ENCODE measurements at places on chromosomes 2 and 18.

DNA sequence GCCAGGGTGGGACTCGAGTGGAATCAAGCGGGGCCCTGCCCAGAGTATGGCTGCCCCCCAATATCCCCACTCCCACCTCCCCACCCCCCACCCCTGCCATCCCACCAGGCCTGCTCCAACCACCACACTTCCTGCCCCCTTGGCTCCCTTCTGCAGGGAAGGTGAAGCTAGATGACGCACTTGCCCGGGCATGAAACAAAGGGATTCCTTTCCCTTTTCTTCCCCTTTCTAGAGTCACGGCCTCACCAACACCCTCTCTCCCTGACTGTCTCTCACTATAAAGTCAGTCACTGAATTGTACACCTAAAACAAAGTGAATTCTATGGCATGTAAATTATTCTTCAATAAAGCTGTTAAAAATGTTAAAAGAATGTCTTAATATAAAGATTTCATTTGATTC lies 16.0 kb downstream of the ZBTB7C start:
- DNase-seq: no peak

GRCh38 chr2:26721115-26722032 lies 28.9 kb downstream of the KCNK3 start:
- no peak for DNase-seq

DNA sequence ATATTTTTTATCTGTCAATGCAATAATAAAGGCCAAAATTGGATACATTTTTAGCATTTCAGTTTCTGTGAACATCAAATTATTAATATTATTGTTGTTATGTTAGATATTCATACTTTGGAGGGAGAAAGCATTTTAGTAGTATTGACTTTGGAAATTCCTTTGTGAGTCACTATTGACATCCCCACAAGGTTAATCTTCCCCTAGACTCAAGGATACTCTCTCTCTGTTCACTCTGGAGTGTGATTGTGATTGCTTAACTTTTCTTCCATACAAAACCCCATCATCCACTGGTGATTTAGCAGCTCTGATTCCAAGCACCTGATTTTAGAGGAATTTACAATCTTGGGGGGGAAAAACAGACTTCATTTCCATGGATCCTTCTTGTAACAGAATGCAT lies 352.0 kb downstream of the THSD7B start:
- no peak for DNase-seq

DNA sequence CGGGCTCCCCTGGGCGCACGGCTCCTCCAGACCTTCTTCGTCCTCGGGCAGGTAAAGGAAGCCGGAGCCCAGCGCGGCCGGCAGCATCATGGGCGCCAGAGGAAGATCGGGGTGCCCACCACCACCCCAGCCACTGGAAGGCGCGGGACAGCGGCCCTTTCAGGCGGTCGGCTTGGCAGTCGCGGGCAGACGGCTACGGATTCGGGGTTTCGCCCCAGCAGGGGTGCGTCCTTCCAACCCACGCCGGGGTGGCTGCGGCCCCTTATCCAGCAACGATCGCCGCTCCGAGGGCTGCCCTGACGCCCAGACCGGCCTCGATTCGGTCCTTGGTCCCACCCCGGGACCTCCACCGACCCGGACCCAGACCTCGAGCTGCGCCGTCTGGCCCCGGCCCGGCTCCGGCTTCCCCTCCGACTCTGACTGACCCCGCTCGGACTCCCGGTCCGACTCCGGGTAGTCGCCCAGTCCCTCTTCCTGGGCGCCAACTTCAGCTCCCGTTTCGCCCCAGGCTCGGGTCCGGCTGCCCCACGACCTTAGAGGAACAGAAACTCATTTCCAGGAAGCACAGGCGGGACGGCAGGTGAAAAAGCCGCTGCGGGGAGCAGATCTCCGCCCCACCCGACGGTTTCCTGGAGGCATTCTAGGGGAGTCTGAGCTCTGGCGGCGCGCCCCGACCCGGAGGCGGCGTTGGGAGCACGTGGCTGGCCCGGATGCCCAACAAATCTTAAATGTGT lies 30.2 kb upstream of the SSB start:
- no peak for DNase-seq

- DNase-seq: no peak
These were observed 44.1 kb downstream of the FAM171B start for GRCh38 chr2:186737732-186738508.

- DNase-seq: no peak
These were observed 217.7 kb downstream of the ZBTB7C start for GRCh38 chr18:48191494-48191893.

- DNase-seq: no peak
These were observed 30.6 kb downstream of the SOWAHC start for GRCh38 chr2:109644571-109645275.

DNA sequence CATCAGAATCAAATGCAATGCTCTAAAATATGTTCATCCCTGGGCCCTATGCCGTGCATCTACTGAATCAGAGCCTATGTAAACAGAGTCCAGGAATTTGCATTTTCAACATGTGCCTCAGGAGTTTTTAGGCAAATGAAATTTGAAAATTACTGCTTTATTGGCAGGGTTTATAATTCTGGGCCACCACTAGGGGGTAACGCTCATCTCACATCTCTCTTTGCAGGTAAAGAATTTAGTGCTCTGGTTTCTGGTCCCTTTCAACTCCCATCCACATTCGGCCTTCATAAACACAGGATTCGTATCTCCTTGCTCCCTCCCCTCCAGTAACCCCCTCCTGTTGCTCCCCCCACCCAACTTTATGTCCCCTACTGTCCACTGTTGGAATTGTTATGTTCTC lies 49.3 kb downstream of the LYPD6B start:
- DNase-seq: peak; percentile 6

- DNase-seq: no peak
These were observed 59.9 kb downstream of the ATP9B start for GRCh38 chr18:79129120-79129519.

DNA sequence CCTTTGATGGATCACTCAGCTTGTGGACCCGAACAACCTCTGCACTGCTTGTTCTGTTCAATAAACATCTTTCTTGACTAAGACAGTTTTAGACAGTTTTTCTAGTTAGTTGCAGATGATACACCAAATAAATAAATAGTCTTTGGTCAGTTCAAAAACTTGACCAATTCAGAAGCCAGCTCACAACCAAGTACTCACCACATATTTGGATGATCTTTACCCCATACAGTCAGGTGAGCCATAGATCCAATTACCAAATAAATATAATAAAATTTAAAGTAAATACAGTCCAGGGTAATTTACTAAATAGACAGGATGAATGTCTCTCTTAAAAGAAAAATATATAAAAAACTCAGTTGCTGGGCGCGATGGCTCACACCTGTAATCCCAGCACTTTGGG lies 18.2 kb downstream of the SCN3A start:
- no peak for DNase-seq

- DNase-seq: peak; percentile 35
These were observed 3.7 kb downstream of the PLEK start for GRCh38 chr2:68368654-68369336.

DNA sequence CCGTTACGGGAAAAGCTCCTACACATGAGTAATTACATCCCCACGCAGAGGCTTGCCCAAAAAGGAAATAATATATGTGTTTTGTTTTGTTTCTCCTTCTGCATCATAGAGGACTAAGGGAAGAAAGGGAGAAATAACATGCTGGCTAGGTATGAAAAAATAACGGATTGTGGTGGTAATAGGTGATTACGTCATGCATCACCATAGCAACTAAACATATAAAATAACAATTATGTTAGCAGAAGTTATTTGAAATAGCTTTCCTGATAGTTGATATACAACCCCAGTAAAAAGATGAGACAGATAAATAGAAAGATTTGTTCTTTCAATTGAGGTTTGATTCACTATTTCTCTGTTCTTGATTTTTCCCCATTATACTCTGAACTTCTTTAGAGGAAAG lies 518.0 kb downstream of the ZNF516 start:
- DNase-seq: no peak

- no peak for DNase-seq
These were observed 24.6 kb upstream of the DAW1 start for GRCh38 chr2:227846831-227847230.

DNA sequence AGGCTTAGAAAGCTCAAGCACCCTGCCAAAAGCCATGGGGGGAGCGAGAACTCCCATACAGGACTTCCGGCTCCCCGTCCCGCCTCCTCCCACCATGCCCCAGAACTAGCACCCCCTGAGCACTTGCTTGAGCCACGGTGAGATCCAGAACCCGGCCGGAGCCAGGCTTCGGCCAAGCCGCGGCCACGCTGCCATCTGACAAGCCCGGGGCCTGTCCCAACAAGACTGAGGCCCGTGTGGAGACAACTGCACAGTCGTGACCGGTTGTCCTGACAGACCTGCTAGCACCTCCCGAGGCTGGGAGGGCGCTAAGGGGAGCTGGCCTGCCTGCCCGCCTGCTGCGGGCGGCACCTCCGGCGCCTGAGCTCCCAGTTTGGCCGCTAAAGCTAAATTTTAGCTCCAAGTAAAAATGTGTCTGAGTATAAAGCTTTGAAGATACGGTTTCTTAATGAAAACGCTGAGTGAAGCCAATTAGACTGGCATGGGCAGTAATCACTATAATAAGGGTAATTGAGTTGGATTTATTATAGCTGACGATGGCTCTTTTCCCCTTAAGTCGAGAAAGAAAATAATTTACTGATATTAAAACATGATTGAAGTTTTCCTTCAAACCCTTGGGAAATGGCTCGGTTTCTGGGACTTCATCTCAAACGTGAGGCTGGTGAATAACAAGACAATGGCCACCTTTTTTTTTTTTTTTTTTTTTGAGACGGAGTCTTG lies 78.3 kb upstream of the ODC1 start:
- DNase-seq: no peak

GRCh38 chr2:203534621-203535077 lies 452 bp downstream of the RAPH1 start:
- DNase-seq: no peak

- no peak for DNase-seq
These were observed 491 bp downstream of the L3MBTL4 start for GRCh38 chr18:6414118-6414722.

DNA sequence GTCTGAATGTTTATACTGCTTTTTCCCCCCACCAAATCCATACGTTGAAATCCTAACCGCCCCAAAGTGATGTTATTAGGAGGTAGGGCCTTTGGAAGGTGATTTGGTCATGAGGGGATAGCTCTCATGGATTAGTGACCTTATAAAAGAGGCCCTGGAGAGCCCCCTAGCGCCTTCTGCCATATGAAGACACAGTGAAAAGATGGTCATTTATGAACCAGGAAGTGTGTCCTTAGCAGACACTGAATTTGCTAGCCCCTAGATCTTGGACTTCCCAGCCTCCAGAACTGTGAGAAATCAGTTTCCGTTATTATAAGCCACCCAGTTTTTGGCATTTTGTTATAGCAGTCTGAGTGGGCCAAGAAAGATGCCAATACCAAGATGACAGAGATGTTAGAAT lies 7.2 kb upstream of the TSN start:
- DNase-seq: peak; percentile 42

GRCh38 chr2:136118819-136119716 lies 1.1 kb upstream of the CXCR4 start:
- DNase-seq: no peak

GRCh38 chr2:223300326-223300725 lies 248.3 kb downstream of the KCNE4 start:
- DNase-seq: no peak

DNA sequence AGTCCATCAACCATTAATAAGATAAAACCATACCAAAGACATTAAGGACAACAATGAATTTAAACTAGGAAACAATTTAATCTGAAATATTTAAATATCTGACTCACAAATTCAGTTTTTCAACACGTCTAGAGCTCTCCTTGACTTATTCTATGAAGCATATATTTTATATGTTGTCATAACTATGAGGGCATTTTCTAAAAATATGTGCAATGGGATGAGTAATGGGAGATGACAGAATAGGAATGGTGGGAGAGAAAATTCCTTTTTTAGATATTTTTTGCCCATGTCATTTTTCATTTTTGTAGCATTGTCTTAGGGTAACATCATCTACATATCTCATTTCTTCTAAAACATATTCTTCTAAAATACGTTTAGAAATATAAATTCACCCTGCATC lies 79.2 kb upstream of the CDH2 start:
- no peak for DNase-seq

DNA sequence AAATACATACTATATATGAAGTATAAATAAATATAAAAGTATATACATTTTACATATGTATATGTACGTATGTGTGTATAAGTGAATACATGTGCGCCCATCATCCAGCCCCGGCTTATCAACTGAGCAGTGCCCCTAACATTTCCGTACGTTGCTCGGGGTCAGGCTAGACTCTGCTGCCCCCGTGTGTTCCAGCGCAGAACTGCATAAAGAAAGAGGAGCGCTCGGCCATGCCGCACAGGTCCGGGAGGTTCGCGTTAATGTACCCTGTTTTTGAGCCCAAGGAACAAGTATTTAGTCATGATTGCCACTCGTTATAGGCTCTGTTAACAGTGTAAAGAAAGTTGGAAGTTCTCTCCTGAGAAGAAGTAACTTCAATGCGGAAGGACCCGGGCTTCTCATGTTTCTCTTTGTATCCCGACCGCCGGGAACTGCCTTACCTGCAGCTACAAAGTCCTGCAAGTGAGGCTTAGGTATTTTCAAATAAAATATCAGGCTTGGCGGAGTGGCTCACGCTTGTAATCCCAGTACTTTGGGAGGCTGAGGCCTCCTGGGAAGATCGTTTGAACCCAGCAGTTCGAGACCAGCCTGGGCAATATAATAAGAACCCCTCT lies 55.7 kb downstream of the CD8B2 start:
- peak; percentile 60 for DNase-seq

DNA sequence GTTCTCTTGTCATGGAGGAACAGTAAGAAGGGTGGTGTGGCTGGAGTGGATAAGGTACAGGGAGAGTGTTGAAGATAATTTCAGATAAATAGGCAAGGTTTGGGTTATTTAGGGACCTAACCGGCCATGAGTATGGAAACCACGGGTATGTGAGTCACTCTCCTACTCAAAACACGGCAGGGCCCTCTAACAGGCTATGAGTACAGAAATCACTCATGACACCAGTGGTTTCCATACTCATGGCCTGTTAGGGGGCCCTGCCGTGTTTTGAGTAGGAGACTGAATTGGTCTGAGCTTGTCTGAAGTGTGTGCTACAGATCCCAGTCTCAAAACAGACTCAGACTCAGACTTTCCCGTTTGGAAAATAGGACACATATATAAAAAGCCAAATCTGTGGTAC lies 428.4 kb upstream of the HNMT start:
- DNase-seq: no peak

- DNase-seq: no peak
These were observed 20.1 kb upstream of the CCDC195 start for GRCh38 chr2:224736227-224736626.

GRCh38 chr2:195912079-195912478 lies 156.6 kb downstream of the DNAH7 start:
- no peak for DNase-seq

GRCh38 chr2:45889620-45890370 lies 238.3 kb downstream of the PRKCE start:
- DNase-seq: no peak

GRCh38 chr2:182069416-182069815 lies 83.8 kb downstream of the PPP1R1C start:
- no peak for DNase-seq

GRCh38 chr2:204545861-204546735 lies 823 bp downstream of the PARD3B start:
- peak; percentile 23 for DNase-seq
